ENCODE measurements at places on chromosomes 2 and 18.

DNA sequence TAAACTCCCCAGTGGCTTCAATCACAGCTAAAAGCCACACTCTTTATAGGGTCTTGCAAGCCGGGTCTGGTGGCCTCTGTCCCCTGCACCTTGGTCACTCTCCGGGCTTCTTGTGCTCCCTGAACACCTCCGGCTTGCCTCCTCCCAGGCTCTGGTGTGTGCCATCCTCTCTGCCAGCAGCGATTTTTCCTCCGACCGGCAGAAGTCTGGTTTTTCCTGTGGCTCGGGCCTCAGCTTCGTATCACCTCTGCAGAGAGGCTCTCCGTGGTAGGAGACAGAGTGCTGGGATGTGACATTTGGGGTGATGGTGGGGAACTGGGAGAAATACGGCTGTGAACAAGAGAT is 58.8 kb upstream of the HPCAL1 start:
- no peak for DNase-seq

GRCh38 chr2:145284551-145284950 is 764.6 kb upstream of the ZEB2 start:
- DNase-seq, result no peak

GRCh38 chr2:206127656-206128055 is 31.6 kb downstream of the NDUFS1 start:
- no peak for DNase-seq

GRCh38 chr2:38146907-38147307 is 71.0 kb upstream of the CYP1B1 start:
- no peak for DNase-seq

- DNase-seq, result no peak
Observed at GRCh38 chr2:201644001-201644400, 698 bp upstream of the TMEM237 start.

- DNase-seq, result no peak
Observed at GRCh38 chr2:241798081-241798630, 10.8 kb upstream of the NEU4 start.

GRCh38 chr18:3498698-3499471 is 48.9 kb downstream of the TGIF1 start:
- DNase-seq, result no peak

GRCh38 chr2:180196419-180196977 is 189.4 kb upstream of the CWC22 start:
- DNase-seq, result no peak

DNA sequence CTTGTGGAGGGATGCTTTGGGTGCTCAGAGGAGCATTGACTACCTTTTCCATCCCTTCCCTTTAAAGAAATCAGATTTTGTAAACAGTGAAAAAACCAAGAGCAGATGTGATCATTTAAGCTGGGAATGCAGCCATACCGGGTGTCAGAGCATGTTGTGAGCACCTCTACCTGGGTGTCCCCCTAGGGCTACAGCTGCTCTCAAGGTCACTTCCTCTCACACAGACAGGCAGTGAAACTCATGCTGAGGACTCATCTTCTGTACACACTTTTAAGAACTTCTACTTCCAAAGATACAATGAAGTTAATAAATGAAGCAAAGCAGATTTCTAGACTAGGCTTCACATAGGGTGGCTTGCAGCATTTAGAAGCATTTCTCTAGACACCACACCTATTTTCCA is 48.4 kb upstream of the FRZB start:
- DNase-seq, result no peak

DNA sequence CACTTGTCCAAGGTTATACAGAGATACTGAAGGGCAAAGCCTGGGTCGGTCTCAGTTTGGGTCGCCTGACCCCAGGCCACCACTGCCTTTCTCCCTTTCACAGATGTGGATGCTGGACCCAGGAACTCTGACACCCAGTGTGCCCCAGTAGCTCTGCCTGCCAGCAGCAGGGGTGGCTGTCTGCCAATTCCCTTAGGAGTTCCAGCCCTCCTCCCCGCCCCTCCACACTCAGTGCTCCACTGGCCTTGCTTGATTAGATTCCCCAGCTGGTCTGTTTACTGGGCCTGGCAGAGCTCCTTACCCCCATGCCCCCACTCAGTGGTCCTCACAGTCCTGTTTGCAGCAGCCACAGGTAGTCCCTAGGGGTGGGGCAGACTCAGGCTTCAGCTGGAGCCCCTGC is 75.5 kb downstream of the NPAS2 start:
- DNase-seq, result no peak

- DNase-seq, result no peak
Observed at GRCh38 chr2:220241423-220241822, 614.0 kb downstream of the SLC4A3 start.

GRCh38 chr2:105804266-105804665 is 59.6 kb downstream of the NCK2 start:
- DNase-seq, result no peak

DNA sequence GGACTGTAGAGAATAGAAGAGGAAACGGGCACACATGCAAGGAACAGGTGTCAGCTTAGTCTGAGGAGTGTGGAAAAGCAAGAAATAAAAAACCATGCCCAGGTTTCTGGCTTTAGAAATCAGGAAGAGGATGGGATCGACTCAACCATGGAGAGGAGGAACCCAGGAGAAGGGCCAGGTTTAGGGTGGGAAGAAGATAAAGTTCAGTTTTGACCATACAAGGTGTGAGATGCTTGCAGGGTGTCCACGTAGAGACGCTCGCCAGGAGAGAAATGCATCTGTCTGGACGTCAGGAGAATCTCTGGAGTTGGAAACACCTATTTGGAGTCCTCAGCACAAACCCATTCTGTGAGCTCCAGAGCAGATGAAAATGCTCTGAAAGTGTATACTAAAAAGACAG is 275.1 kb downstream of the CYRIA start:
- DNase-seq, result no peak

DNA sequence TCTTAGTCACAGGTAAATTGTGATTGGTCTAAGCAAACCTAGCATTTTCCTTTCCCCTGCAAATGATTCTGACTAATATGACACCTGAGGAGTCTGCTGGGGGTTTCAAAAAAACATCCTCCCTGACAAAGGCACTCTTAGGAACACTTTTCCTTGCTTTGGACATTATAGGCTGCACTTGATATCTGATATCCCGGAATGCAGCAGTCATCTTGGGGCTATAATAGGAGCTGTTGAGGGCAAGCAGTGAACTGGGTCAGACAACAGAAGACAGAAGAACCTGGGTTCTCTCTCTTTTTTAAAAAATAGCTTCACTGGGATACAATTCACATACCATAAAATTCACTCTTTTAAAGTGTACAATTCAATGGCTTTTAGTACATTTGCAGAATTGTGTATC is 229.3 kb downstream of the RAB3GAP1 start:
- no peak for DNase-seq

DNA sequence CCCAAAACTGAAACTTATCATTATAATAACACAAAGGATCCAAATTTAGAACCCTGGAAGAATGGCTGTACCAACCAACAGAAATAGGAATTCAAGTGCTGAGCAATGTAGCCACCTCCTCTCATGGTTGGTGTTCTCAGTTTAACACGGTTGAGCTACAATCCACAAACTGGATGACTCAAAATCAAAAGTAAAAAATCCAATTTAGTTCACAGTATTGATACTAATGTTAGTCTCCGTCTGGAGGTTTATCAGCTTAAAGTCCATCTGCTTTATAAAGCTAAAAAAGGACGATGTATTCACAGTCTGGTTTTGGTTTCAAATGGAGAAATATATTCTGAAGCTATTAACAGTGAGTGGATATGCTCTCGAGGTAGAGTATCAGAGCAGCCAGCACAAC is 40.5 kb downstream of the CNTNAP5 start:
- DNase-seq, result no peak

GRCh38 chr2:228263156-228263555 is 81.7 kb upstream of the SPHKAP start:
- DNase-seq, result no peak

- DNase-seq, result no peak
Observed at GRCh38 chr18:765764-766549, 46.1 kb downstream of the YES1 start.

GRCh38 chr2:196238836-196239380 is 67.5 kb upstream of the STK17B start:
- DNase-seq, result no peak
